ENCODE measurements at places on chromosomes 13 and 19.

DNA sequence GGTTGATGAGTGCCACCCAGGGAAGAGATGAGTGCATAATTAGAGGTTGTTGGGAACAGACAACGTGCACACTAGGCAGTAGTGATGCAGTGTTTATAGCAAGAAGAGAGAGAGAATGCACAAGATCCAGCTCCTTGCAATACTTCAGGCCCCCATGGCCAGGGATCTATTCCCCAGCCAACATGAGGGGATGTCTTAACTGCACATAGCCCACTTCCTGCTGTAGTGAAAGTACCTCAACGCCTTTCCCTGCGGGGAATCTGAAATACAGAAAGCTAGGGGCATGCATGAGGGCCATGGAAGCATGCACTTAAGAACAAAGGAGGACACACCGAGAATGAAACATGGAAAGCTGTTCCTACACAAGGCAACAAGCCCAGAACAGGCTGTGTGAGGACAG lies 636.7 kb upstream of the GPC6 start:
- no peak for DNase-seq

DNA sequence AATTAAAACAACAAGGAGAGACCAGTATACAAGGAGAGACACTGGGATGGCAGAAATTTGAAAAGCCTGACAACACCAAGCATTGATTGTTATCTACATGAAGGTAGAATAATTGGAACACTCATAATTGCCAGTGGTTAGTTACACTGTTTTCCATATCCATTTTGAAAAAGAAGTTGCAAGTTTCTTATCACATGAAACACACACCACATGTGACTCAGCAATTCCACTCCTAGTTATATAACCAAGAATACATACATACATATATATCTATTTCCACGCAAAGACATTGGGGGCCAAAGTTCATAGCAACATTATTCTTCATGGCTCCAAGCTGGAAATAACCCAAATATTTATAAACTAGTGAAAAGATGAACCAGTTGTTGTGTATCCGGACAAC lies 15.2 kb upstream of the PABPC3 start:
- DNase-seq = no peak

DNA sequence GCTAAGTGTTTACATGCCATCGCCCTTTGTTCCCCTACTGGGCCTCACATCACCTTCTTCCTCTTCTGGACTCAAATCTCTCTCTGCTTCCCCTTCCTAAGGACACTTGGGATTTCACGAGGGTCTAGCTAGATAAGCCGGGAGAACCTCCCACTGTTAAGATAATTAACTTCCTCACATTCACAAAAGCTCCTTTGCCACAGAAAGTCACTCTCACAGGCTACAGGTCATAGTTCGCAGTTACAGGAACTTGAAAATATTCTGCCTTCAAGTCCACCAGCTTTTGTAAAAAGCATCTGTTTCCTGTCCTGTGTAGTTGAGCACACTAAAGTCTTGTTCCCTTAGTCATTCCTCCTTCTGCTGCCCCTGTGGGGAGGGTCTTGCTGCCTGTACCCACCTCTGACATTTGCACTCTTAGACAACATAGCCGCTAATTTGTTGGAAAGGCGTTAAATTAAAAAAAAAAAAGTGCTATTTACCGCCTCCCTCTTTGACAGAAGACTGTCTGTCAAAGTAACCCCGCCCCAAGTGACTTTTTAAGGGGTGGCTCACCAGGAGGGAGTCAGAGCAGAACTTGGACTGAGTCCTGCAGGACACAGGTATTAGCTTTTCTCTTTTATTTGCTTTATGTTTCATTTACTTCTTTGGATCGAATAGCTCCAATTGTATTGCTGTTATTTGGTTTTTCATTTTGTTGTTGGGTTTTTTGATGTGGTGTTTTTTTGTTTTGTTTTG lies 26.8 kb upstream of the CEACAM21 start:
- DNase-seq = no peak

DNA sequence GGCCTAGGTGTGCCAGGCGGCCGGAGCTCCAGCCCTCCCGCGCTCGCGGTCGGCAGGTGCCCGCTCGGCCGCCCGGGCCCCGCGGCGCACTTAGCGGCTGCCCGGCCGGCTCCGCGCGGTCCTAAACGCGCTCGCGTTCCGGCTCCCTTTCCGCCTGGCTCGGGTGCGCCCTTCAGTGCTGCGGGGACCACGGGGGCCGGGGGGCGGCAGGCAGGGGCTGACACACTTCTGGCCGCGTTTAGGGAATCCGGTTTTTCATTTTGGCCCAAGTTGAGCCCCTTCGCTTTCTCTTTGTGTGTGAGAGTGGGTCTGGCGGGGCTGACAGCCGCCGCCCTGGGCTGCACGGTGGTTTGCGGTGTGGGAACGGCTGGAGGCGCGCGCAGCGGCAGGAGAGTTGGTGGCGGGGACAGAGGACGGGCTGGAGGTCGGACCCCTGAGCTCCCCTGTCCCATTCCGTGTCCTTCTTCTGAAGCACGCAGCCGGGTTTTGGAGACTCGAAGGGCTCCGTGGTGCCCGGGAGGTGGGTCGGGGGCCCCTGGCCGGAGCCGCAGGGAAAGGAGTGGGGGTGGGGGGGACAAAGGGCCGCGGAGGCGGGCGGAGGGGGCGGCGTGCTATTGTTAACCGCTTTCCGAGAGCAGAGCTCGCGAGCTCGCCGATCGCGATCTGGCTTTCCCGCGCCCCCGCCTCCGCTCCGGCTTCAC lies 3.1 kb downstream of the FGF9 start:
- peak; percentile 25 for DNase-seq

DNA sequence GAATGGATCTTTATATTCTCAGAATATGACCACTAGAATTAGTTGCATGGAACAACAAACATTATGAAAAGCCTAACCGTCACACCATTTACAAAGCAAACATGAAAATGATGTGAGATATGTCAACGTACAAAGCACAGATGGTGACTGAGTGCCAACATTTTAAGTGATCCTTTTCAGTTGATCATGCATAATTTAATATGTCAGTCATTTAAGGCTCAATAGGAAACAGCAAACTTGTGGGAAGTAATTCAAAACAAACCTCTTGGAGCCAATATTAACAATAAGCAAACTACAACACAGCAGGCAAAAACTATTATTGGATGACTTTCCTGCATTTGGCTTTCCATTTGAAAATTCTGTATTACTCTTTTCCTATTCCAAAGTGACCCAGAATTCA lies 277.6 kb downstream of the SLITRK6 start:
- peak; percentile 94 for DNase-seq

DNA sequence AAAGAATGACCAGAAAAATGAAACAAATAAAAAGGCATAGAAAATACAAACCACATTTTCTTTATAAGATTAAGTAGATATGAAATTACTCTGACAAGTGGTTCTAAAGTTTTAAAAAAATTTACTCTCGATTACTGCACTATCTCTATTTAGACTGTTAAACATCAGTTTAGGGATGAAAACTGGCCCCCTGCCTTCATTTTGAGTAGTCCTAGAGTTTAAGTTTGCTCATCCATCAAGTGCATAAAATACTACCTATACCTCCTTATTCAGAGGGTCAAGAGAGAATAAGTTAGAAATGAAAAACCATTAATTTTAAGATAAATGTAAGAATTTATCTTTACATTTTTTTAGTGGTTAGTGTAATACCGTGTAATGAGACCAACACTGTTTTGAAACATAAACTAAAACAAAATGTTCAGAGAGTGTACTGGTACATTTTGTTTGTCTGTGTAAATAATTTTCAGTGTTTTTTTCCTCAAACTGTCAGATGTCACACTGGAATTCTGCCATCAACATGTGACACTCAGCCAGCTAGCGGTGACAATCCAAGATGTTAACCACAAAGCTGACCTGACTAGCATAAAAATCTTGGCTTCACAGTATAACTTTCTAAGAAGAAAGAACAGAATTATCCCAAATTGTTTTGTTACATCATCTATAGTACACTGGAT lies 184.8 kb upstream of the PCDH20 start:
- DNase-seq = no peak

DNA sequence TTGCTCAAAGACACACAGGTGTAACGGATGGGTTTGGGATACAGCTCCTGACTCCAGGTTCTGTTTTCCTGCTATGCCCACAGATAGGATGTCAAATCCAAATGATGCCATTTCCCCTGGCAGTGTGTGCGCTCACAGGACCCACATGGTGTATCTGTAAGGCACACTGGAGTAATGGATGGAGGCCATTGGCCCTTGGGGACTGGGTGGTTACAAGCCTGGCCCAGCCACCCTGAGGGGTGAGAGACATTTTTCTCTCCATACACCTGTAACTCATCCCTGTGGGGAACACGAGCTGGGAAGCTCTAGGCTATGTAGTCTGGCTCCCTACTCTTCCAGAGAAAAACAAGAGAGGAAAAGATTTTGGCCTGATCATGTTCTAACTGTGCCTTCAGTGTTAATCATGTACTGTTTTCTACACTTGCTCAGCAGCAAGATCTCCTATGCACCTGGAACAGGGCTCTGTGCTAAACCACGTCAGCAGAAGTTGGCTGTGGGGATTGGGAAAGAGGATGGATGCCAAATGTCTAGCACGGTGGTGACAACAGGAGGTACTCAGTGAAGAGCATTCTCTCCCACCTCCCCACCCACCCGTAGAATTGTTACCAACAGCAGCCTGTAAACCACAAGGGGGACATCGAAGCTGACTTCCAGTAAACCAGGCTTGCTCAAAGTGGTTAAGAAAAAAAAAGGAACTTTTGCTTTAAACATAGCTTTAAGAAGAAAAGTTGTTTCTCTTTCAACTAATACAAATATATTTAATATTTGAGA lies 237.0 kb downstream of the LACC1 start:
- no peak for DNase-seq

DNA sequence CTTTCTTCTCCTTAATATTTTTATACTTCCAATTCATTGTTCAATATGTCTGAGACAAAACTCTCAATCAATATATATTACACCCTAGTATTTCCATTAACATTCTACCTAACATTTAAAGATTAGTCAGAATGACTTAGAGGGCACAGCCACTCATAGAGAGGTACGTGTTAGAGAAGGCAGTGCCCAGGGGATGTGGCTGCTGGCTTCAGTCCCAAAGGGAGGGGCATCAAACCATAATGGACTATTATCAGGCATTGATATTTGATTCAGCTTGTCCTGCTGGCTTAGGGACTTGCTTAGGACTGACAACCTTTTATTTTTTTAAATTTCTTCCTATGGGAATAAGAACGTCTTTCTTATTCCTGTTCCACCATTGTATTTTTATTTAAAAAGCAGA lies 1392.0 kb upstream of the ATXN8OS start:
- DNase-seq = no peak

DNA sequence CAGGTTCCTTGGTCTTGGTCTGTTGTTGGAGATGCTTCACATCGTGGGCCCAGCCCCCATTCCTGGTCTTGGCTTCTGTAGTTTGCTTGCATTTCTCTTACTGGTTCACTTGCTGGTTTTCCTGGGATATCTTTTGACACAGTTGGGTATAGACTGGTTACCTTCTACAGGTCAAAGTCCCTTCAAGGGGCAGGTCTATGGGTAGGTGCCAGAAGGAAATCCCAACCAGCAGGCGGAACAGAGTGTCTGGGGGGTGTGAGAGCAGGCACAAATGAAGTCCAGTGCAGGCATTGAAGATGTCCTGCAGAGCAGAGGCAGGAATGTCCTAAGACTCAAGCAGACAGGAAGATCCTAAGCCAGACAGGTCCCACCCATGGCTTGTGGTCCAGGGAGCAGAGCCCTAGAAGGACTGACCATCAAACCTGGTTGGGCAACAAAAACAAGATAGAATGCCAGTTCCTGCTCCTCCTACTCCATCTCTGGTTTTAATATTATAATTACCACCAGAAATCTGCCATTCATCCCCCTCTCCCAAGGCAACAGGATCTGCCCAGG lies 17.7 kb upstream of the WASF3 start:
- DNase-seq = no peak

DNA sequence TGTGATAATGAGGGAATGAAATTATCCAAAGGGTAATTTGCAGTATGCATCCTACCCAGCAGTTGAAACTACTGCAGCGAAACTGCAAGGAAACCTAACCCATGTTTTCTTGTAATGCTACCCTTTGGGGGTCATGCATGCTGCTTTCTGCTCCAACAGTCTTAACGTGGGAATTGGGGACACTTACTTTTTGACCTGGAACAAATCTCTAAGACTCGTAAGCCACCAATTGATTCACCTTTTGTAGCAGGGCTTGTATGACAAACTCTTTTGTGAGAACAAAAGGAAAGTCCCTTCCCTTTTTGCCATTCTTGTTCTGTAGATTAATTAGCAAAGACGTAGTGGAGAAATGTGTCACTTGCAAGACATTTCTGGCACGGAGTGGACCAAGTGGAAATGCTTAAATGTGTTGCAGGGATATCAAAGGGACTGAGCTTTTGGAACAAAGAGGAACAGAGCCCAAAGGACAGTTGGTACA lies 27.4 kb downstream of the LRCH1 start:
- DNase-seq = no peak
